Stimulated activated CD8-positive, alpha-beta memory T cell treated with anti-CD3 and anti-CD28 coated beads, Interleukin-4, amount 100 ng/mL, for 24 hours (primary cell): ENCODE measurements at places on chromosomes 2 and 18.

DNA sequence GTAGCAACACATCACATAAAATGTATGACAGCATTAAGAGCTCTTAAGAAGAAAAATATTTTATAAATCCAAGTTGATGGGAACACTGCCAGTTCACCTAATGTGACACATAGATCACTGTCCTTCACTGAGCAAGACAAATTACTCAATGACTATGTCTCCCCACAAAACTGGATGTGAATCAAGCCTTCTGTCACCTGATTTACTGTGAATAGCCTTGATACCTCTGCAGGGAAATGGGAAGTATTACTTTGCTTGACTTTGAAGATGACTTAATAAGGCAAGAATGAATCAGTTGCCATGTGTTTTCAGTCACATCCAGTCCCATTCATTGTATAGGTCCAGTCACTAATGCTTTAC is 94.6 kb downstream of the NYAP2 start:
- no peak for DNase-seq

GRCh38 chr18:77763530-77764145 is 514.0 kb downstream of the GALR1 start:
- no peak for DNase-seq

DNA sequence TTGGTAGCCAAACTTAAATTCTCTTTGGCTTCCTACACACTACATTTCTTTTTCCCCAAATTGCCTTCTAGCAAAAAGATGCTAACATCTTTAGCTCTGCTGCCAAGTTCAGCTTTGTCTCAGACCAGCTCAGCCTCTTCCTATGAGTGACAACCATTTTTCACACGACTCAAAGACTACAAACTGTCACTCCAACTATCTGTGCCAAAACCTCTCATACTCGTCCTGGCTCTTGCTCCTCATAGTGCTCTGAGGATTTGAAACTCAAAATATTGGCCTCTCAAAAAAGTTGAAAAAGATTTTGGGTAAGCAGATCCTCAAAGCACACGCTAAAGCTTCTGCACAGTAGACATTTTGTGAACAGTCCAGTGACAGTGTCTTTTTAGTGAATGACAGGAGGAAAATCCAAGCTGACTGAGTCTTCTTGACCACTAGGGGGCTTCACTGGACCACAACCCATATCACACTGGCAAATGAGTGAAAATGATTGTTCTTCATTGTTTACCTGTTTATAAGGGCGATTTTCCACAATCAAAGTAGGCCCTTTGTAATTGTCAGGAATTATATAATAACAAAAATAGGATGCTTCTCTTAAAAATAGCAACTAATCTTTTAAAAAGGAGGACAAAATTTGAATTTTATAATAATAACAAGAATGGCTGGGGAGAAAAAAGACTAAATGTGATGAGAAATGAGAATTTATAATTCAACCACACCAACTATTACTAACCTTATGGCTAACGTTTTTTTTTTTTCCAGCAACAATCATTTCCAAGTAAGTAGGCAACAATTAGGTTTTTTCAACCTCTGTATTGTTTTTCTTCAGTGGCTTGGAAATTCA is 85.5 kb upstream of the PGAP1 start:
- DNase-seq = no peak

DNA sequence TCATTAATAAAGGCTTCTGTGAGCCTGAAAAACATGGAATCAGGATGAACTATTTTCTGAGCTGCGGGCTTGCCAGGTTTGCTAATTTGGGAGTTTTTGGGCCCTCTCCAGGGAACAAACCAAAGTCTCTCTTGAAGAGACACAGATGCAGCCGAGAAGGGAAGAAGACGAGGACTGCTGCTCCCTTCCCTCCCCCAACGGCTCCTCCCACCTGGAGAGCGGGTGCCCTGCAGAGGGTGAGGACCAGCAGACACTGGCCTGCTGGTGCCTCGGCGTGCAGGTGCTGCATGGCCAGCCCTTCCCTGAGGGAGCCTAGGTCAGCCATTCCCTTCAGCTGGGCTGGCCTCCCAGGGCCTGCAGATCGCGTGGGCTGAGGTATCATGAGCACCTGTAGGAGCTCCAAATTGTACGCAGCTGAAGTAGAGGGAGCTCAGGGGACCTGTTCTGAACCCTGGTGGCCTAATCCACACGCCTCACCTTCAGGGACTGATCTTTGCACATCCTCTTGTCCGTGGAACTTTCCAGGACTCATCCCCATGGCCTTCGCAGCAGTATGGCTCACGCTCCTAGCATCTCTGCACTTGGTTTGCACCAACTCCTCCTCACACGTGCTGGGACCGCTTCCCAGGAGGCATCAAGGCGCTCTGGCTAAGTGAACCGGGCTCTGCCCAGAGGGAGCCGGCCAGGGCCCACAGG is 19.5 kb downstream of the EMX1 start:
- DNase-seq = no peak

DNA sequence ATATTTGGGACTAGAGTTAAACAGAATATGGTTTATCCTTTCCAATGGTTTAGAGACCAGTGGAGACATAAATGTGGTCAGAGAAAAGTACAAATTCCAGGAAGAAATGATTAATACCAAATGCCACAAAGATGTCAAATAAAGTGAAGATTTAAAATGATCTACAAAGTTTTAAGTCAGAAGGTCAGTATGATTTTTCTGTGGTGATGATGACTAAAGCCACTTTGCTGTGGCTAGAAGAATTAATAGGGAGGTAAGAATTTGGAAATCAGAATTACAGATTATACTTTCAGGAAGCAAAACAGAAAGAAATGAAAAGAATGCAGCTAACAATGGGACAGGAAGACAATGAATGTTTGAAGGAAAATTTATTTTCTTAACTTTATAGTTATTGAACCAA is 91.5 kb upstream of the CDH7 start:
- no peak for DNase-seq
